ENCODE measurements at places on chromosomes 12 and 14.

DNA sequence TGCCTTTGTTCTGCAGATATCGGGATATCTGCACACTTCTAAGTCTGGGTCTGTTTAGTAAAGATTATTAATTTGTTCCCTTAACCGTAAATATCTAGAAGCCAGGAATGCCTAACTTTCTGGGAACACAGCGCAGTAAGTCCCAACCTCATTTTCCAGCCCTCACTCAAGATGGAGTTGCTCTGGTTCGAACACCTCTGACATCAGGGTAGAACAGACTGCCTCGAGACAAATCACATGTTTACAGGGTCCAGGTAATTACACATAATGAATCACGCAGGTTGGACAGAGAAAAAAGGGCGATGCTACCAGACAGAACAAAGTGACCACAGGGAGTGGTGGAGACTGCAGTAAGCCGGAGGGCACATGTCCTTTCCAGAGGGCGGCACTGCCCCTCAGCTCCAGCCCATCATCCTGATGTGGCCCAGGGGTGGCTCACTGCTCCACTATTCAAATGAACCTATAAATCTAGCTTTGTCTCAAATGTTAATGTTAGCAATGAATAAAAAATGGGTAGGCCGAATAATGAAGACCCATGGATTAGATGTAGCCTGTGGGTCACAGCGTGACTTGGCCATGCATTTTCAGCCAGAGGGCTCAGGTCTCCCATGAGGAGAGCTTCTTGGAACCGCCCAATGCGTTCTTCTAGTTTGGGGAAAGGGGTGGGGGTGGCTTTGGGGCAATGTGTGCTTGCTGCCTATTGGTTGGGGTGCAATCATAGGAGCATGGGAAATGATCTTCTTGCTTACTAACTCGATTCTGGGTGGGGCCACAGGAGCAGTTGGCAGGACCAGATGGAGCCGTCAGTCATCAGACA is 159.0 kb upstream of the SFSWAP start:
- no peak for DNase-seq

- DNase-seq: no peak
These were observed 37.3 kb downstream of the KCNA5 start for GRCh38 chr12:5081016-5081415.

DNA sequence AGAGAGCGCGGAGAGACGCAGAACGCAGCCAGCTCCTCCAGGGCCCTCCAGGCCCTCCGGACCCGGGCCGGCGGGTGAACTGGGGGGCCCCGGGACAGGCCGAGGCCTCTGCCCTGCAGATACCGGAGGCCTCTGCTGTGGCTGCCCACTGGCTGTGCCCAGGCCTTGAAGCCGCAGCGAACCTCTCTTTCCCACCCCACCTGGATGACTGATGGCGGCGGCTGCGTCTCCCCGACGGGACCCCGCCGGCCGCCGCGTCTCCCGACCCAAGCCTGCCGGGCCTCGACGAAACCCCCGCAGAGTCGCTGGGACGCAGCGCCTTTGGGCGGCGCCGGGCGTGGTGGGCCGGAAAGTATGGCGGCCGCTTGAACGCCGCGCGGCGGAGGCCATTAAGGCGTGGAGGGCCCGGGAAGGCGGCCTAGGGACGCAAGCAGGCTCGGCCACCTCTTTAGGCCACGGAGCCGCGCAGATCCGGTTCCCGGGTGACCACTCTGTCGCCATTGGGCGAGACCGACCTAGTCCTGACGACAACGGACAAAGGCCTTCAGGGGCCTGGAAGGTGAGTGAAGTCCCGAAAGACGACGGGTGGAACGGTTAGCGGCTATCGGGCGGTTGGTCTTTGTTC is 8.4 kb upstream of the ERGIC2 start:
- no peak for DNase-seq

- peak; percentile 9 for DNase-seq
These were observed 80.0 kb upstream of the RGS6 start for GRCh38 chr14:71852181-71852580.

DNA sequence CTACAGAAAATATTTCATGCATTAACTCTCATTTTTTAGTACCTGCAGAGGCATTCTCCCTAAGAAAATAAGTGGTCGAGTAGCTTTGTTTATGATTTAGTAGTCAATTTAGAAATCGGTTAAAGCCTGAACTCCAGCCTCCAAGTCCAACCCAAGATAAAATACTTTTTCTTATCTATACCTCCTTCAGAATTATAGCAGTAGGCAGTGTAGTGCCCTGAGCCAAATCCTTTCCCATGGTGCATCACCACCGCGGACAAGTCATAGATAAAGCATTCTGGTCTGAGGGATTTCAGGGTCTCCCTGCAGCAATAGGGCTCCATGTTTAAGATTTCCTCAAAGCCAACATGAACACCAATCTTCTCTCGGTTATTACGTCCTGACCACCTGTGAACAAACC is 30.5 kb downstream of the USP44 start:
- no peak for DNase-seq

All from fibroblast of skin of right quadriceps (primary cell).